ENCODE measurements at places on chromosomes 12 and 14.

GRCh38 chr12:82040987-82041743 is 282.0 kb upstream of the PPFIA2 start:
- no peak for DNase-seq

- DNase-seq = no peak
These were observed 2.2 kb upstream of the LMO3 start for GRCh38 chr12:16607906-16608775.

DNA sequence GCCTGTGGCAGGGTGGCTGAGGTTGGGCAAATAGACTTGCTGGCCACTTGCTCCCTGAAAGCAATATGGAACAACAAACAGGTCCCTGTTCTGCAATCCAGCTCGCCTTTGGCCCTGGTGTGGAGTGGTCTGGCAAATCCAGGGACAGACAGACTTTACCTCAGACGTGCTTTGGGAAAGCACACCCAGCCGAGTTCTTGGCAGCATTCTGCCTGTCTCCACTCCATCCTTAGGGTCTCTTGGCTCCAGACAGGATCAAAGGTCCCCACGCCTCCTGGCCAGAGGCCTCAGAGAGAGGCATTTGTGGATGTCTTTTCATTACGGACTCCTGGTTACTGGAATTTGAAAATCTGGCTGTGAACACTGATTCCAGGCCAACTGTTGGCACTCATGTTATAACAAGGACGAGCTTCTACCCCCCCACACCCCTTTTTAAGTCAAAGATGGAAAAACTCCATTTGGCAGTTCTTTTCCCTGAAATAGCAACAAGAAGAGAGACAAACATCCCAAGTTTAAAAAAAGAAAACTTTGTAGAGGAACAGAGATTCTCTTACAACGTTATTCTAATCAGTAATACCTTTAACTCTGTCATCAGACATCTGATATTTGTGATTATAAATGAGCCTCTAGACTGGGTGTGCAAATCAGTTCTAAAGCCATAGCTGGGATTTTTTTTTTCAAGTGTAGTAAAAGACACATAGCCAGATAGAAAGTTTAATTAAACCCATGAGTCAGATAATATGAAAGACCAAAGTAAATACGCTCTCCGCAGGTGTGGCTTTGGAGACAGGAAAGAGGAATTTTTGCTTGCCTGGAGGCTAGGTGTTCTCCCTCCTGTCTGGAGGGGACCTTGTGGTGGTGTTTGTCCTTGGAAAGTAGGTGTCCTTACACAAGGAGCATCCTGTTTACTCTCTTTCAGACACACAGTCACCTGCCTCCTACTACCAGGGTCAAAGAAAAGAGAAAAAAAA is 60.7 kb downstream of the GALNT8 start:
- DNase-seq = no peak

- no peak for DNase-seq
These were observed 30.8 kb downstream of the LEMD3 start for GRCh38 chr12:65200007-65200665.

- DNase-seq = no peak
These were observed 15.5 kb downstream of the COX14 start for GRCh38 chr12:50127546-50127945.

DNA sequence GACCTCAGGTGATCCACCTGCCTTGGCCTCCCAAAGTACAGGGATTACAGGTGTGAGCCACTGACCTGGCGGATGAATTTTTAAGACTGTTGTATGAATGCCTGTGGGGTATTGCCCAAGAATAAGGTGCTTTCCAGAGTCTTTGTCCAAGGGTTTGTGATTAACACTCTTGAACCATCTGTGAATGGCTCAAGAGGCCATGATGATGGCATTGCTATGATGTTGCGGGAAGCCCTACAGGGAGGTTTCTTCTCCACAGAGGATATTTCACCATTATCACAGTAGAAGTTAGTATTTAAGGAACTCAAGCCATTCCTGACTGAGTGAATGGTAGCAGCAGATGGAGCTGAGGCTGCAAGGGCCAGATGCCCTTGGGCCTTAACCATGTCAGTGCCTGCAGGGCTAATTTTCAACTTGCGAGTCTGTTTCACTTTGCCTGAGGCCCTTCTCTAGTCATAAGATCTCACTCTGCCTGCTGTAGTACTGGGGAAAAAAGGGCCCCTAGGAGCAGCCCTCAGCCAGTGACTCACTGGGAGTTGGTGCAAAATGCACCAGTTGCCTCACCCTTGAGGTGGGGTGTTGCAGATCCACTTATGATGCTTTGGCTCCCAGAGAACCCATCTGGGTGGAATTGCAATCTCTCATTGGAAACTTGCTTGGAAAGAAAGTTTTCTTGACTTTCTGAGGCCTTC is 108.6 kb upstream of the FLRT2 start:
- DNase-seq = no peak

GRCh38 chr12:96578526-96579125 is 89.2 kb downstream of the CFAP54 start:
- DNase-seq = no peak

DNA sequence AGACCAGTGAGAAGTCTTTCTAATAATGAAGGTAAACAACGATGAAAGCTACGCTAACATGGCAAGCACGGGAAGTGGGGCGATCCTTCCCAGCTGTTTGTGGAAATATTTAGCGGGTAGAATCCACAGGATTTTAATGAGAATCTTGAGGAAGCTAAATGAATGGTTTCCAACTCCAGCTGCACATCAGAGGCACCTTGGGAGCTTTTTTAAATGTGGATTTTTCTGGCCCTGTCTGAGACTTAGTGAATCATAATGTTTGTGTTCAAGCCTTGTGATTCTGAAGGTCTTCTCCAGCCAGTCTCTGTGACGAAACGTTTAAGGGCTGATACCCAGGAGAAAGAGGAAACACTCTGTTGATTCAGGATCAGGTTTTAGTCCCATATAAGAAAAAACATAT is 169.8 kb downstream of the CAPZA3 start:
- no peak for DNase-seq

- DNase-seq = peak; percentile 28
These were observed 11.9 kb downstream of the CFAP54 start for GRCh38 chr12:96501133-96501761.

- no peak for DNase-seq
These were observed 75.8 kb downstream of the C12orf50 start for GRCh38 chr12:87953256-87953860.

DNA sequence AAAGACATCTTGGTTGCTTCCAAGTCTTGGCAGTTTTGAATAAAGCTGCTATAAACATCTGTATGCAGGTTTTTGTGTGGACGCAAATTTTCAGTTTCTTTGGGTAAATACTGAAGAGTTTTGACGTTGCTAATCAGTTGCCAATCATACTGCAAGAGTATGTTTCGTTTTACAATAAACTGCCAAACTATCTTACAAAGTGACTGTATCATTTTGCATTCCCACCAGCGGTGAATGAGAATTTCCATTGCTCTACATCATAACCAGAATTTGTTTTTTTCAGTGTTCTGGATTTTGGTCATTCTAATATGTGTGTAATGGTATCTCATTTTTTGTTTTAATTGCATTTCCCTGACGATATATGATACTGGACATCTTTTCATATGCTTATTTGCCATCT is 190.8 kb upstream of the PARP11 start:
- no peak for DNase-seq

DNA sequence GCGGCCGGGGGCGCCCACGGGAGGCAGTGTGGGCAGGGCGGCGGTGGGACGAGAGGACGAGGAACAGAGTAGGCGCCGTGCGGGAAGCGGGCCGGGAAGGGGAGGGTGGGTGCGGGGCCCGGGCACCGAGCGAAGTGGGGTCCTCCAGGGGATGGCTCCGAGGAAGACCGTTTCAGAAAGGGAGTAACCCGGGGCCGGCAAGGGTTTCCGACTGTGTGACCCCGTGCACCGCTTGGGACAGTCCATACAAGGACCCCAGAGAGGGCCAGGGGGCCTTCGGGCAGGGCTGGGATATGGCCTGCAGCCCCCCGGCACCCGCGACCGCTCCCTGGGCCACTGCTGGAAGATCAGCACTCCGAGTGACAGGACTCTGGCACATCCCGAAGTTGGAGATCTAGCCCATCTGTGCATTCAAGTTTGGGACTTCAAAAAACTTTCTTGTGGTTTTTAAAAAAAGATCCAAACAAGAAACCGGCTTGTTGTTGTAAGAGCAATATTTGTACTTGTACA is 448 bp downstream of the TSPAN9 start:
- DNase-seq = no peak

- peak; percentile 75 for DNase-seq
These were observed 764 bp upstream of the SPTB start for GRCh38 chr14:64880221-64881121.

GRCh38 chr12:111766608-111767361 is at the start of gene ALDH2:
TSS of gene ALDH2 (plus strand) at chr12:111766933. CDS start at chr12:111766983, 50 bp downstream.
- peak; percentile 34 for DNase-seq
